ENCODE measurements at places on chromosomes 13 and 19. TPM values are rescaled to one million over a fixed set of nuclear protein-coding genes. Genes with fewer than 3 reads are reported as not detected.

DNA sequence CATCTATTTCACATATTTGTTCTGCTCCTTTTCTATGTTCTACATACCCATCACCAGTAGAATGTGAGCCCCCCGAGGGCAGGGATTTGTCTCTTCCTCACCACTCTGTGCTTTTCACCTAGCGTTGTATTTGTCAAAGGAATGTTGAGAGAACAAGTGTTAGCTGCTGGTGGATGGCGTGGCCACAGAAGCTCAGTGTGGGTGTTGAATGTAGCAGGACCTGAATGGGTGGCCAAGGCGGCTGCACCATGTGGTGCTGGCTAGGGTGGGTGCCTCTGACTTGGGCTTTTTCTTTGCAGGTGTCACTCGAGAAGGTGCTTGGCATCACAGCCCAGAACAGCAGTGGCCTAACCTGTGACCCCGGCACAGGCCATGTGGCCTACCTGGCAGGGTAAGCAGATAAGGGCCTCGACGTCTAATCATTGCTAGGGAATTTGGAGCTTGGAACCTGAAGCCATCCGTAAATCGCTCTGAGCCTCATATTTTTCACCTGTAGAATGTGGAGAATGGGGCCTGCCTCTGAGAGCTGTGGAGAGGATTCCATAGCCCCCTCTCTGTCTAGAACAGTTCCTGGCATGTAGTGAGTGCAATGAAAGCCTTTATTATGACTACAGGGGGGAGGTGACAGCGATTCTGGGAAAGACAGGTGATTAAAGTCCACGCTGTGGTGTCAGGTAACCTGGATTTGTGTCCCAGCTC, 3.9 kb downstream of the WDR62 start:
- DNase-seq, result no peak

GRCh38 chr13:48977973-48978372, 2.3 kb downstream of the FNDC3A start:
- no peak for DNase-seq

DNA sequence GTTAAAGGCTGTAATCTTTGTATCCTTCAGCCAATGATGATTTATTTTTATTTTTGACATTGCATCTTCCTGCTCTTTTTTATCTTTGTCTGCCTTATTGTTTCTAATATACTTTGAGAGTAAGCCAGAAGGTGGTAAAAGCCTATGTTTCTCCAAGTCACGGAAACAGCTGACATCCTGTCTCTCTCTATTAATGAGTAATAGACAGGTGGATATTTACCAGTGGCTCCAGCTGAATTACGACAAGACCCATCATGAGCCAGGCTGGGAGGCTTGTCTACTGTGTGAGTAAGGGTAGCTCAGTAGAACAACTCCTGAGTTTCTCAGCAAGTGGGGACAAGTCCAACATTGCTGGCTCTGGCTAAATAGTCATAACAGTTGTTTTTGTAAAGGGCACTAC, 166.6 kb downstream of the NDFIP2 start:
- DNase-seq, result no peak

DNA sequence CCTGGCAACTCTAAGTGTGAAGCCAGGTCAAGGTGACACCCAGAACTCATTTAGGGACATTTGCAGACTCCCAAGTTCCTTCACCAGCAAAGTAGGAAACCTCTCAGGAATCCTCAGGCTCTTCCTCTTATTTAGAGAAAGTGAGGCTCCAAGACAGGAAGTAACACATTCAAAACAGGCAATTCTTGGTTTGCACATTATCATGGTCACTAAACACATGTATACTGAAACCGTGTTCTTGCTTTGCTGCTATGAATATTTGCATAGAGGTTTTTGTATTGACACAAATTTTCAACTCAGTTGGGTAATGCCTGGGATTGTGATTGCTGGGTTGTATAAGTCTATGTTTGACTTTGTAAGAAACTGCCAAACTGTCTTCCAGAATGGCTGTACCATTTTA, 13.2 kb upstream of the URI1 start:
- no peak for DNase-seq

DNA sequence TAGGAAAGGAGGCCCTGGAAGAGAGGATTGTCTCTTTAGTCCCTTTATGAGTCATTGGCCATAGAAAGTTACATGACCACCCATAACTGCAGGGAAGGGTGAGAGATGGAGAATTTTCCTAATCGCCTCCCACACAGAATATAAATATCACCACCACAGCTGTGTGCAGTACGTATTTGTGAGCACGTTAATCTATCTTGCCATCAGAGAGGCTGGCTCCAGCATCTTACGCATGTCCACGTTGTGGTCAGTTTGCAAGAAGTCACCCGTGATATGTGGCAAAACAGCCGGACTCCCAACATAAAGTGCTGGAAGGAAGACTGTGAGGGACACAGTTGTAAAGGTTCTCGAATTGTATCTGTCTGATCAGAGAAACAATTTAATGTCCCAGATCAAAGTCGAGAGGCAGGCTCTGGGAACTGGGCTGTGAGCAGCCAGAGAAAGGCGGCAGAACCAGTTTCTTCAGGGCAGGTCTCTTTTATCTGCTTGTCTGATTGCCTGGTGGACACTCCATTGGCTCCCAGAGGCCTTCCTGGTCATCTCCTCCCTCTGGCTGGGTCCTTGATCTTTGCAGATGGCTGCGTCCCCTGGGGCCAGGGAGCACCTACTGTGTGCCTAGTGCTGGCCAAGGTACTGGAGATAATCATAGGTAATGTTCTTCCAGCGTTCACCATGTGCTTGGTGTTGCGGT, 74.9 kb downstream of the SIPA1L3 start:
- DNase-seq, result no peak

DNA sequence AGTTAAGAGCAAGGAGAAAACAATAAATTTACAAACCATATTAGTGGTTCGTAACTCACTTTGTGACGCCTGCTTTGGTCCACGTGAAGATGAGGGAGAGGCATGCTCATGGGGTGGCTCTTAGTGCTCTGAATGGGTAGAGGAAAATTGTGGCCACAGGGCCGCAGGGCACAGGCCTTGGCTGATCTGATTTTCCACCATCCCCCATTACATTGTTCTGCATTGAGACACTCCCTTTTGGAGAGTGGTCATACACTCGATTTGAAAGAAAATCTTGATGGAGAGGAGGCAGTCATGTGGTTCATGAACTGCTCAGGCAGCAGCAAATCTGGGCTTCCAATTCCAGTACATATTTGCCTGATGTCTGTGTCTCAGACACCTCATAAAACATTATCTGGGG, 815.2 kb downstream of the UQCRFS1 start:
- no peak for DNase-seq

- no peak for DNase-seq
These were observed 33.1 kb upstream of the EPHX3 start for GRCh38 chr19:15265214-15265849.

DNA sequence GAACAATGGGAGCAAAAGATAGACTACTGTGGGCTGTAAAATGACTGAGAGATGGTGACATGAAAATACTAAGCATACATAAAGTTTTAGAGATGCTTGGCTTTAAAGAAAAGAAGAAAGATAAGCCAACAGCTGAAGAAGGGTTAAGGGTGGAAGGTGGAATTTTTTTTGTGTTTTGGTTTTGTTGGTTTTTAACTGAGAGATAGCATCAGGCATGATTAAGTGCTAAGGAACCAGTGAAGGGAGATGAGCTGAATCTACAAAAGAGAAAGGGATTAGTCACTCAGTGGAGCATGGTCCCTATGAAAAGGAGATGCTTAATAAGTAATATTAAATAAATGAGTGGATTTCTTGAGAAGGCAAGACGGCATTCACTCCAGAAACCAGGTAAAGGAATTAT, 12.5 kb upstream of the TBC1D4 start:
- no peak for DNase-seq

Gene GPI
- 85.0 TPM for total RNA-seq

DNA sequence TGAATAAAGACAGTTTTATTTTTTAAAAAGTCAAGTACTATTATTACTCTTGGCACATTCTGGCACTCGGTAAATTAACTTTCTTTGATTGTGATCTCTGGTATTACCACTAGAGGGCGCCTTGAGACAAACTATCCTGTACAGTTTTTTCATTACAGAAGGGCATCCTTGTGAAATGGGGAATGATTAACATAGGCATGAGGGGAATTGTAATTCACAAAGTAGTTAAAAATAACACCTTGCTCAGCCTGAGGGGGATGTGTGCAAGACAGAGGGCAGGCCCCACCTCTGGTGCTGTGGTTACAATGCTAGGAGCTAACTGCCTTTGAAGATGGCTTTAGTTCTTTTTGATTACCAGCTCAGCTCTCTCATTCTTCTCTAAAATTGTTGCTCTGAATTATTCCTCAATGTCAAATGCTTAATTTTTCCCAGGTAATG, 24.2 kb upstream of the C1QTNF9B start:
- DNase-seq, result no peak

DNA sequence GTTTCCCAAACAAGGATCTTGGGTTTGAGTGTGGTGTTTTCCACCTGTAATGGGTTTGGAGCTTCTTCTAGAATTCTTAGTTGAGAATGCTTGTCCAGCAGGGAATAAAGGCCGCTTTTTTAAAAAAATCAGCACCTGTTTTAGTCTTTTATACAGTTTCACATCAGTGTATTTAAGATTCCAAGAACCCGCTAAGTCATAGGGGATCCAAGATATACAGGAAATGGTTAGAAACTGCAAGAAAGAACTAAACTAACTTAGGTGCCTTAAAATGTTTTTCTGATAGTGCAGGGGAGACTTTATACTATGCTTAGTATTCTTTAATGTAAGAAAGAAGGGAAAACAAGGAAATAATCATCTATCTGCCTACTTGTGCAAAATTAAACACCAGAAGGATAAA, 74.7 kb downstream of the C13orf42 start:
- no peak for DNase-seq

Gene OR7A5
- total RNA-seq, result not detected

DNA sequence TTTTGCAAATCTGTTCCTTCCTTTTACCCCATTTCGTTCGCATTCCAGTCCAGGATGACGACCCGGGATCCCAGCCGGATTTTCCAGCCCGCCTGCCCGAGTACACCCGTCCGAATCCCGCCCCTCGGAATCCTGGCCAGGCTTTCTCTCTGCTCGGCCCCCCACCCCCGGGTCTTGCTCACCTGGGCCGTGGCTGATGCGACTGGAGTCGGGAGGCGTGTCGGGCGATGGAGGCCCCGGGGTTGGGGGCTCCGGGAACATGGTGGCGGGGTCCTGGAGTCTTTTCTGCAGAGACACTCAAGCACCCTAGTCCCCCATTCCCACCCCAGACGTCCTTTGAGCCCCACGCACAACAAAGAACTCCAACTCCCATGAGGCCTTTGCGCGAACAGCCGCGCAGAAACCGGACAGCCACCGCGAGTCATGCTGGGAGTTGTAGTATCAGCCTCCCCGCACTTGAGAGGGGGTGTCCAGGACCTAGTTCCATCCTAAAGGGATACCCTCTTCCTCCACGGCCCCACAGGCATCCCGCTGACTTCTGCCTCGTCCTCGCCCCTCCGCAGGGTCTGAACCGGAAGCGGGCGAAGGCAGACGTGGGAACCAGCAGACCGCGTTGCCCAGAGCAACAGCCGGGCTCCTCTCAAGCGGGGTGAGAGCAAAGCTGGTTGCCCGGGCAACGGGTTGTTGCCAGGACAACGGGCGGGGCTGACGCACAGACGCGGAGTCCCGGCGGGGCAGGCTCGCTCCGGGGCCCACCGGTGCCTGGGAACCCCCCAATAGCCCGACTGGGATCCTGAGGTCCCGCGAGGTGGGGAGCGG, 1.1 kb downstream of the SYT5 start:
- DNase-seq, result peak; percentile 98

DNA sequence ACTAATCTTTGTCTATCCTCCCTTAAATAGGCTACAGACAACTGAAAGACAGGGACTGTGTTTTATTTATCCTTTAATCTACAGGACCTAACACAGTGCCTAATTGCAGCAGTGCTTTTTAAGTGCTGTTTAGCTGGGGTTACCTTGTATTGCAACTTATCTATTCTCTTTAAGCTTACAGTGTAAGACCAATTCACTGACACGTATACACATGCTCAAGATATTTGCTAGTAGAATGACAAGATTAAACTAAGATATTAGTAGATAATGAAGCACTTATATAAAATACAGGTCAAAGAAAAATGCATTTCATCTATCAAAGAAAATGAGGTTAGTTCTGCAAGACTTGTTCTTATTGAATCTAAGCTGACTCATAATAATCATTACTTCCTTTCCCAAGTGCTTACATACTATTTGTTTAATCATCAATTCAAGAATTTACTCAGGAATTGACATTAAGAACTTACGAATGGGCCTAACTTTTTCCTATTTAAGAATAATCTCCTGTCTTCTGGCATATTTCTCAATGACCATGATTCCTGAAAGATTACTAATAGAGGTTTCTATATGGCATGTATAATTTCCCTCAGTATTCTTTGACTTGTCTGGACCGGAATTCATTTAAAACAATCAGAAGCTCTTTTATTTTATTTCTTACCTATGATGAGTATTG, 75.8 kb upstream of the MAB21L1 start:
- no peak for DNase-seq

DNA sequence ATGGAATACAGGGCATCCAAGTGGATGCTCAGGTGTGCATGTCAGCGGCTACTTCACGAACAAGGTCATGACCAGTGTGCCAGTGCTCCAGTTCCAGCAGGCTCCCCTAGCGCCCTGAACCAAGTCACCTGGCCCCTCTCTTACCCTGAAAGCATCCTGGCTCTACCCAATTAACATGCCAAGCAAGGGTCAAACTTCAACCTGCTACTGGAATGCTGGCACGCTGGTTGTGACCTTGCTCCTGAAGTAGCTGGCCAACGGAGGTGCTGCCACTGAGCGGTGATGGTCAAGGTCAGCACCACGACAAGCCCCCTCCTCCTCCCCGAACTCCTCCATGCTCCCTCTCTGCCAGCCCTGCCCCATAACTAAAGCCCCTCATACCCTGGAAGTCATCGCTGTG, 96.0 kb downstream of the CRYL1 start:
- no peak for DNase-seq

GRCh38 chr13:45219123-45219891, 18.5 kb upstream of the KCTD4 start:
- DNase-seq, result no peak

DNA sequence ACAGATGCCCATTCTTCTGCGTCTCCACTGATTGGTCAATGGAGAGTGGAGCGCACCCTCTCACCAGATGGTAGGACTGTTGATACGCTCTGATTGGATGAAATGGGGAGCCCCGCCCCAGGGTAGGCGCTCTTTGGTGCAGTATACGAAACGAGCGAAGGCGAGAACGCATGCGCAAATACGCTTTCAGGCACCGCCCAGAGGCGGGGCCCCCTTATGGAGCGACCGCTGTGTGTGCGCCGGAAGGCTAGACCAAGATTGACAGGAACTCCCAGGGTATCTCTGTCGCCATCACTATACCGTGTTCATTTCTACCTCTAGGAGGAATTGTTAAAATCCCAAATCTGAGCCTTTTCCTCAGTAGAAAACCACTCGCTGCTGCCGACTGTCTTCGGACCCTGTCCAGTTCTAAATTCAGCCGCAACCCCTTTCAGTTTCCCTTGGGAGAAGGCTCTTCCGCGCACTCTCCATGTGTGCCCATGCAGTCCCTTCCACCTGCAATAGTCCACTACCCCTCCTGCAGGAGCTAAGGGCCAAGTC, 720 bp upstream of the HNRNPL start:
- DNase-seq, result peak; percentile 100

- no peak for DNase-seq
These were observed 10.3 kb downstream of the CBARP start for GRCh38 chr19:1227304-1228054.

Gene KANK3
- total RNA-seq, result 0.87 TPM

Gene TMEM255B
- total RNA-seq, result 1.0 TPM

Gene FLT3LG
- 311 TPM for total RNA-seq

All from CD4-positive, alpha-beta T cell (primary cell).